ENCODE measurements at places on chromosomes 1 and 21.

DNA sequence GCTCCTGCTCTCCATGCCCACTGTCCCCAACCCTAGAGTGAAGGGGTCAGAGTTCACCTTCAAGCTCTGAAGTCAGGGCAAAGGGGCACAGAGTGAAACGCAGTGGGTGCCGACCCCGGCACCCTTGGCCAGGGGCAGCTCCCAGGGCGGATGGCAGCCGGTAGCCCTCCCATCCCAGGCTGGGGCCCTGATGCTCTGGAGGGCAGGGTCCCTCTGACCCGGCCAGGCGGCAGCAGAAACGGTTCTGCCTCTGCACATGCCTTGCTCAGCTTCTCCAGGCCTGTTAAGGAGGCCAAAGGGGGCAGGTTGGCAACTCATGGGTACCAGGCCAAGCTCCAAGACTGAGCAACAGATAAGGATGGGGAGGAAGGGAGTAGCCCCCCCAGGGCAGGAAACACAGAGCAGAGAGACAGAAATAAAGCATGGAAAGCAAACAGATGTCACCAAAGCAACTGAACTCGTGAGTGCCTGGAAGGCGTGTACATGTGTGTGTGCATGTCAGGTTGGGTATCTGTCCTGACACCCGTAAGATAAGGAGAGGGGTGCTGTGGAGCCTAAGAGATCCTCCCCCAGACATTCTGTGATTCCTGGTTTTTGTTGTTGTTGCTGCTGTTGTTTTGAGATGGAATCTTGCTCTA lies 112.3 kb upstream of the IFFO2 start:
- no peak for DNase-seq

DNA sequence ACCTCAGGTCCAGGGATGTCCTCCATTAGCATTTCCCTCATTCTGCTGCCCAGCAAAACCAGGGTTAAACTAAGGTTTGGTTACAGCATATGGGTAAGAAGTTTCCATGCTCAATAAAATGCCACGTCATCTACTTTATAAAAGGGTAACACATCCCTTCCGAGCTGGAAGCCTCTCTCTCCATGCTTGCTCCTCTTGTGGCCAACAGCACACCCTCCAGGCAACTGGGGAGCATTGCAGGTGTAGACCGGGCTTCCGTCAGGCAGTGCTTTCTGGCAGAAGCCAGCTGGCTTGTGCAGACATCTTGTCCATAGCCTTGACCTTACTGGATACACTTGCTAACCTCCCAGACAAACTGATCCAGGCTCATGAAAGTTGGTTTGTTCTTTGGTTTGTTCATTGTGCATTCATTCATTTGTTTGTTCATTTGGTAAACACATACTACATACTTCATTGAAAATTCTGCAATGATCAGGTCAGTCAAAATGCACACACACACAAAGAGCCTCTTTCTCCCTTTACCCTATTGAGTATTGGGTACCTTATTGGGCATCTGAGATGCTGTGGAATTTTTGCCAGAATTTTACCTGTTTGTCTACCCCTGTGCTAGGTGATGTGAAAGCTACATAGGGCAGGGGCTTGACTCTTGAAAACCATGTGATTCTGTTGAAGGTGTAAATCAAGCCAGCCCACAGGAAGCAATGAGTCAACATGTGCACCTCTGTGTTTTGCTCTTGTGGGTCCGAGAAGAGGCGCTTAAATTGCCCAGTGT lies 422.8 kb downstream of the CAMTA1 start:
- DNase-seq, result no peak

DNA sequence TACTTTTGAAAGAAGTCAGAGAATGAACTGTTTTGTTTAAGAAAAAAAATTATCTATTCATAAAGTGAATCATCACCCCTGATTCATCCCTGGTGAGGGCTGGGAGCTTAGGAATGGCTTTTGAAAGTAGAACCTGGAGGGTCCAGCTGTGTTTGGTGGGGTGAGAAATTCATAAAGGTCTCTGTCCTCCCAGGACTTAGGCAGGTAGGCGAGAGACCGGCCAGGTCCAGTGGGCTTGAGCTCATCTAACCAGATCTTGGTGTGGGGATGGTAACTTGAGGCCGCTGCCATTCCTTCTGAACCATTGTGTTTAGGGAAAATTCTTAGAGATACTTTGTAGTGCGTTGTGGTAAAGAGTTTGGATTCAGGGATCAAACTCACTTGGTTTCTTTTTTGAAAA lies 156.8 kb upstream of the TNR start:
- DNase-seq, result no peak

DNA sequence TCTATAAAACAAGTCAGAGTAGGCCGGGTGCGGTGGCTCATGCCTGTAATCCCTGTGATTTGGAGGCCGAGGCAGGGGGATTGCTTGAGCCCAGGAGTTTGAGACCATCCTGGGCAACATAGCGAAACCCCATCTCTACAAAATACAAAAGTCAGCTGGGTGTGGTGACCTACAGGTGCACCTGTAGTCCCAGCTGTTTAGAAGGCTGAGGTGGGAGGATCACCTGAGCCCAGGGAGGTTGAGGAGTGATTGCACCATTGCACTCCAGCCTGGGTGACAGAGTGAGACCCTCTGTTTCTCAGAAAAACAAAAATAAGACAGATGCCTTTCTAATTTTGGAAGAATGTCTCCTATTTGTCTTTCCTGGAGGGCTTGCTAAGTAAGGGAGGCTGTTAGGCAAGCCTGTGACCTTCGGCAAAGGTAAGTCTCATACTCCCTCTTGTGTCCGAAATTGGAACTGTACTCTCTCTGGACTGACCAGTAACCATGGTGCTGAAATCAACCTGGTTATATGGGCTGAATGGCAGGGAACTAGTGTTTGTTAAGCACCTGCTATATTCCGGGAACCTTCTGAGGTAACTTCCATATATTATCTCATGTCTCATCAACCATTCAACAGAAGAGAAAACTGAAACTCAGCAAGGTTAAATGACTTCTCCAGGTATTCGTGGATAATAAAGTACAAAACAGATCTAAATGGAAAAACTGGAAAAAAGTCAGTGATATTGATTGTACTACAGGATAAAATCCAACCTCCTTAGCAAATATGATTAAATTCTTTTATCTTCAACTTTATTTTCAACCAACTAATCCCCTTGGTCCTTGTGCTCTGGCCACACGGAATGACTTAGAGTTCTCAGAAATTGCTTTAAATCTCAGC lies 11.8 kb upstream of the RAB3B start:
- peak; percentile 55 for DNase-seq

- DNase-seq, result no peak
These were observed 9.2 kb upstream of the ARF1 start for GRCh38 chr1:228073061-228073856.

DNA sequence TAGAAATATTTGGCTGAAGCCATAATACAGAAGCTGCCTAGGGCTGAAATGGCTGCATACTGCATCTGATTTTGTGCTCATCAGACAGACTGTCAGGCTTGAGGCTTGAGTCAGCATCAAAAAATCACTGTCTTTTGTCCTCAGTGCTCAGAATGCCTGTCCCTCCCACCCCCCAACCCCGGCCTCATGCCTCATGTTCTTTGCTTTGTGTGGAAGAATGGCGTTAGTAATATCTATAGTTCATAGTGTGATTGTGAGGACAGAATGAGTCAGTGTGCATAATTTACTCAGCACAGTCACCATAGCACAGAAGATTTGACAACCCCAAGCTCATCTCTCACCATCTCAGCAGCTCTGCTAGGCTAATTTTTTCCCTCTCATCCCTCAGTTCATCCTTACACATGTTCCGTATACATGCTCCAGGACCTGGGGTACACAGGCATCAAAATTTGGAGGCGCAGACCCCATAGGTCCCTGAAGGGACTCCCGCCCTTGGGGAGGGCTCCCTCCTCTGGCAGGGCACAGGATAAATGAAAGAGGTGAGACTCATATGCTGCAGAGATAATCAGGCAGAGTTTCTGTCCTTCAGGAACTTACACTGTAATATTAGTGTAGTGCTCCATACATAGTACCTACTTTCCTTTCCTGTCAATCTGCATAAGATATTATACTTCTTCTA lies 159.1 kb upstream of the C8B start:
- DNase-seq, result no peak

GRCh38 chr1:40989066-40989465 lies 9.6 kb downstream of the CTPS1 start:
- no peak for DNase-seq

DNA sequence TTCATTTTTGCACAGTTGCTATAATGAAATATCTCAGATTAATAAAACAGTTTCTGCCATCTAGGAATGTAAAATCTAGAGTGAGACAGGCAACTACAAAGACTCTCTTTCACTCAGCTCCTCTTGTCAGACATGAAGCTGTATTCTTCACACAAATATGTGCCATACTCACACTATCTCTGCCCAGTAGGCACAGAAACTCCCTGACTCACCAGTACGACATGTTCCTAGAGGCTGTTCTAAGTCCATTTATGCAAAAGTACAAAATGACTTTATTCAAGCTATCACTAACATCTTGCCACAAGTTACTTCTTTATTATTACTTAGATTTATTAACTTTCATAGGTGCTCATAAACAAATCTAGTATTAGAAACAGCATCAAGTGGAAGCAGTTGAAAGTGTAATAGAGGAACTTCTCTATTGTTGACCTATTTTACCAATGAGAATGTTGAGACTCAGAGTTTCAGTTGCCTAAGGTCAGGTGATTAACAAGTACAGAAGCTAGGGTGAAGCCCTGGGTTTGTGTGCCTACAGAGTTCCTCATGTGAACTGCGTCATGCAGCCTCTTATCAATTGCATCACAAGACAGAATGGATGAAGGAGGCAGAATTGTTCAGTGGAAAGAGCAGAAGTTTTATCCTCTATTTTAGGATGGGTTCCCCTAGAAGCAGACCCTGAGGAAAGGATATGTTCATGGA lies 98.9 kb downstream of the RGS2 start:
- DNase-seq, result no peak

DNA sequence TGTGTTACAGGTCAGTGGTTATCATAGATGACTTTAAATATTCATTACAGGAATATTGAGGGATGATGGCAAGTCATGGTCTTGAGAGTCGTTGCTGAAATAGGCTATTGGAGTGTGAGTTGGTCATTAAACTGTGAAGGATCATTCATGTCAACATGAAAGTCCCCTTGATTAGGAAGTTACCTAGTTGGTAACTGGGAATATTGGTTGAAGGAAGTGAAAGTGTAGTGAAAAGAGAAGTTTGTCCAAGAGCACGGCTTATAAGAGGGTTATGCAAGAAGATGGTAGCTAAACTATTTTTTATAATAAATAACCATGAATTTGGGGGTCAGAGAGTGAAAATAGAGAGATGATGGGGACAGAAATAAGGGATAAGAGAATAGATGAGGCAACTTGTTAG lies 16.9 kb downstream of the CRB1 start:
- no peak for DNase-seq

DNA sequence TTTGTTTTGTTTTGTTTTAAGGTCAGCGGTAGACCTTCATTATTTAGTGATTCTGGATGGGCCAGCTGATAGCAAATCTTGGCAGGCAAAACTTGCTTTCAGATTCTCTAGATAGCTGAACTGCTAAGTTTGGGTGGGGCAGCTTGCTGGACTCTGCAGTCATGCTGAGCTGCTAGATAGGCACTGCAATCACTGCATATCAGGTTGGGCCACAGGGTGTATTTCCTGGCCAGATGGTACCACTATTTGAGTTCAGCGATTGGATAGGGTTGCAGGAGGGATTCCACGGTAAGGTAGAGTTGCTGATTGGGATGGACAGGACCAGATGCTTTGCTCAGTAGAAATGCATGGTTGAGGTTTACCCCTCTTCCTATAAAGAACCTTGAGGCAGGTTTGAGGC lies 579.3 kb upstream of the ADGRL4 start:
- no peak for DNase-seq

DNA sequence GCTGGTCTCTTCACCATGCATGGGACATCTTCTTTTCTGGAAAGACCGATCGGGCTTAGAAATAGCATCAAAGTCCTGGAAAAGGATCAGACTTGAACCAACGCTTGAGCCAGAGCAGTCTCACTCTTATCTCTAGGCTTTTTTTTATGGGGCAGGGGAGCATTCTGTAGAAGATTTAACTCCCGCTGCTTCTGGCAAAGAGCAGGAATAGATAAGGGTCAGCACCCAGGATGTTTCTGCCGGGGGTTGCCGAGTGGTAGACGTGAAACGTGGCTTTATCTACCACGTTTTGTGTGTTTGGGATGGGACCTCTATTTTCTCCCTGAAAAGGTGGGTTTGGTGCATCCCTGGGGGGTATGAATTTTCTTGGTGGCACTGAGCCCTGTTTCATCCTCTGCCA lies 18.8 kb downstream of the SPSB1 start:
- no peak for DNase-seq

DNA sequence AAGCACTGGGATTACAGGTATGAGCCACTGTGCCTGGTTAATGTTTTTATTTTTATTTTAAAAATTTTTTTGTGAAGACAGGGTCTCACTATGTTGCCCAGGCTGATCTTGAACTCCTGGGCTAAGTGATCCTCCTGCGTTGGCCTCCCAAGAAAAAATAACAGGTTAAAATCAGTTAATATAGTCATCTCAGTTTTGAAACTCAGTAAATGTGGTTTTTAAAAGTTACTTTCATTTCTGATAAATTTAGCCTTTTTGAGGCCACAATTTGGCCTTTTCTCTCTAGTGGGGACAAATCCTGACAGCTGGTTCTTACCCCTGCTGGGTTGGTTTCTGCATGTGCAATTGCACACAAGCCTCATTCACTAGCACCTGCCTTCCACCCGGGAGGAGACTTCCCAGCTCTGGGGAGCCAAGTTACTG lies 13.3 kb downstream of the PMF1 start:
- DNase-seq, result no peak

DNA sequence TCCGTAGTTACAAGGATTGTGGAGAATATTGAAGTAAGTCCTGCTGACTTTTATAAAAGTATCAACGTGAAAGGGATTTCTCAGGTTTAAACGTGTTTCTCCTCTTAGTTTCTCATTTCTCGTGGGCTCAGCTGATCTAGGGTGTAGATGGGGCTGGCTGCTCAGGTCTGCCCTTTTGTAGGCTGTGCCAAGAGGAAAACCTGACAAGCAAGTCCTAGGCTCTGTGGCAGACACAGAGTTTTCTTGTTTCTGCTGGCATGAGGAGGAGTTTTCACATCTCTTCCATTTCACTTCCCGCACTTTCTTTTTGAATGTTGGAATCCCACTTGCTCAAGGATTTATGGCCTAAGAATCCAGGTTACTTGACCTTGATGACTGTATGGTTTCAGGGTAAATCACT lies 14.8 kb downstream of the VPS13D start:
- DNase-seq, result no peak

GRCh38 chr1:183267646-183268431 lies 81.8 kb downstream of the LAMC2 start:
- DNase-seq, result no peak

- DNase-seq, result no peak
These were observed 871 bp downstream of the PLA2G2F start for GRCh38 chr1:20139776-20140612.

DNA sequence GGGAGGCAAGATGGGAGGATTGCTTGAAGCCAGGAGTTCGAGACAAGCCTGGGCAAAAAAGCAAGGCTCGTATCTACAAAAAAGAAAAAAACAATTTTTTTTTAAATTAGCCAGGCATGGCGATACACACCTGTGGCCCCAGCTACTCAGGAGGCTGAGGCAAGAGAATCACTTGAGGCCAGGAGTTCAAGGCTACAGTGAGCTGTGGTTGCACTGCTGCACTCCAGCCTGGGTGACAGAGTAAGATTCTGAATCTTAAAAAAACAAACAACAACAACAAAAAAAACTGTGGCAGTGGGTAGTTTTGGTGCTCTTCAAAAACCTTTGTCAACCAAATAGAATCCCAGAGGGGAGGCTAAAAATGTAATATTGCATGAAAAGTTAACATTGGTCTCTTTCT lies 734 bp downstream of the PTPN22 start:
- no peak for DNase-seq

GRCh38 chr21:43331962-43332828 lies 94.7 kb downstream of the SIK1 start:
- DNase-seq, result no peak

Measured in NCI-H1417 treated with DMSO at 0.1 percent for 48 hours (cell line).